Progenitor cell of endocrine pancreas (in vitro differentiated cells): ENCODE measurements at places on chromosomes 4 and X.
A peak's percentile ranks its signal among the peaks of the same experiment; 100 is the strongest.

DNA sequence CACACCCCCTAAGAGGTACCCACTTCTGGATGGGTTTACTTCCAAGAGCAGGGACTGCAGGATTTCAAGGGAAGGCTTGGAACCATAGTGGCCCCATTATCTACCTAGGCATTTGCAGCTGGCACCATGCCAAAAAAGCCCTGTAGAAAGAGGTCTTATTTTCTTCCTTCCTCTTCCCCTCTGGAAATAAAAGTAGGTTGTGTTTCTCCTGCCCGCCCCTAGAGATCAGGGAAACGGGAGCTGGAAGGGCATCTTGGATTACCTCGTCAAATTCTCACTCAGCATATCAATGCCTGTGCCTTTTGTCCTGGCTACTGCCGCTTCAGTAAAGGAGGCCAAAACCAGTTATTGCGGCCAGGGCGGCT, 1.6 kb downstream of the SCD5 start:
- DNase-seq = no peak

DNA sequence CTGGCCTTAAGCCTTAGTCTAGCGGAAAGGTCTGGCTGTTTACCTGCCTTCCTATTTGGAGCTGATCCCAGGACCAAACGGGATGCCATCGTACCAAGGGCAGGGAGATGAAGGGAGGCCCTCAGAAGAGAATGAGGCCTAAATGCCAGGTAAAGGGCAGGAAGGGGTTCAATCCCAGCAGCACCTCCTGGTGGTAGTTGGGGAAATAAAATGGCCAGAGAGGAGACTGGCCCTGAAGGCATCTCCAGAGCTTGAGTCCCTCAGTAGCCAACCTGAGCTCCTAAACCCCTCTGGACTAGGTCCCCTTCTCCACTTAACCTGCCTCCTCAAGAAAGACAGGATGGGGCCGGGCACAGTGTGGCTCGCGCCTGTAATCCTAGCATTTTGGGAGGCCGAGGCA, 53.7 kb downstream of the KDM5C start:
- no peak for DNase-seq

DNA sequence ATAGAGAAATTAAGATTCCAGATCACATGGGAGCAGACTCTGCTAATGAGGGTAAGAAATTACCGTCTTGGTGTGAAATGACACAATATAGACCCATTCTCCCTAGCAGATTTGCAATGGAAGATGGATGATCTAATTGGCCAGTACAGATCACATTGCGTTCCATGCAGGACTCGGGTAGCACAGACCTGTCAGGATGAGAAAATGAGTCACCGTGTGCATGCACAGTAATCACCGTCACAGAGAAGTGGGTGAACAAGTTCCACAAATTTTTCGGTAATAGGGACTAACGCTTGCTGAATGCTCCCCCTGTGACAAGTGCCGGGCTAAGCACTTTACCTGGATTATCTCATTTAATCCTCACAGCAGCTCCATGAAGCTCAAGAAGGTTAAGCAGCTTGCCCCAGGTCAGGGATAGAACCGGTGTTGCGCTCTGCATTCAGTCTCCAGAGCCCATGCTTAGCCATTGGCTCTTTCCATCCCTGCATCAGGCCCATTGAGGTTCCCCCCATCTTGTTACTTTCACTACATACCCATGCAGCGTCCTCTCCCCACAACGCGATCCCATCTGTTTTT, 375.6 kb downstream of the FBXW7 start:
- no peak for DNase-seq

DNA sequence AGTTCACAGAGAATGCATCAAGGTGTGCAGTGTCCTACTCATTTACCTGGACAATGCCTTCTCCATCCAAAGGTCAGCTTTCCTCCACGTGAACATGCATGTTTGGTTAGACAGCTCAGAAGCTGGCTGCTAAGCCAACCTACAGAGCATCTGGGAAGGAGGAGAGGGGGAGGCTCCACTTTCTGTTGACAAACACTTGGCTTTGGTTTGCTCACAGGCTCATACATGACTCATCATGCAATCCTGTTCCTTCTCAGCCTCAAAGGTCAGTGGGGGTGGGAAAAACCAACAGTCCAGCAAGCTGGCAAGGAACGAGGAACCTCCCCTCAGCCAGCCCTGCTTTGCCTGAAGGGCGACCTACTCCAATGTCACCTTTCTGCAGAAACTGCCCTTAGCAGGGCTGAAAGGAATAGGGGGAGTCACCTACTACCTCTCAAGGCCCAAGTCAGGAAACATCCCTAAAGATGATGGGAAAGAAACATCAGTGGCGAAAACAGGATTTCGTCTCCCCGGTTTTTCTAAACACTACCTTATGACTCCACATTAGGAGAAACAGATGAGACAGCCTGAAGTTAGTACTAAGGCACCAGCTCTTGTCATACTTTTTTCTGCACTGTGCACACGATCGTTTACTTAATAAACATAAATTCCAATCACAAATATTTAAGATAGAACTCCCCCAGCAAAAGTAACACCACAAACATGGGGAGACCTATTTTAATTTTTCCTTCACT, 37.9 kb downstream of the RELL1 start:
- peak; percentile 19 for DNase-seq

- no peak for DNase-seq
These were observed 28.8 kb downstream of the FGFR3 start for GRCh38 chr4:1821679-1822567.

DNA sequence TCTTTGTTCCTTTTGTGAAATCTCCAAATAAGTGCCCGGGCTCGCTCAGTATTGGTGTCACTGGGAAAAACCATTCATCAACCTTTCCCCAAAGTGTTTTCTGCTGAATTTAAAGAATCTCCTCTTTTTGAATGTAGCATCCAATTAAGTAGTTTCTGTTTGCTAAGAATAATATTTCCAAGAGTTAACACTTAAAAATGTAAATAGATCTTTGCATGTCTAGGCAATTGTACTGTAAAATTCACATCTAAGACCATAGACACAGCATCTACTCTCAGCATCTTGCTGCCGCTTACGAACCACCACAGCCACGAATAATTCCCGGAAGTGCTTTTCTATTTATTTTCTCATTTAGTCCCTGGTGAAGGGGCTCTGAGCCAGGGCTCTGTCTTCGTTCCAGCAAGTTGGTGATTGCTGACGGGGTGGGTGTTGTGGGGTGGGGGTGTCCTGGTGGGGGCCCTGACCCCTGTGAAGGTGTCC, 1.4 kb downstream of the NSG1 start:
- DNase-seq = no peak

DNA sequence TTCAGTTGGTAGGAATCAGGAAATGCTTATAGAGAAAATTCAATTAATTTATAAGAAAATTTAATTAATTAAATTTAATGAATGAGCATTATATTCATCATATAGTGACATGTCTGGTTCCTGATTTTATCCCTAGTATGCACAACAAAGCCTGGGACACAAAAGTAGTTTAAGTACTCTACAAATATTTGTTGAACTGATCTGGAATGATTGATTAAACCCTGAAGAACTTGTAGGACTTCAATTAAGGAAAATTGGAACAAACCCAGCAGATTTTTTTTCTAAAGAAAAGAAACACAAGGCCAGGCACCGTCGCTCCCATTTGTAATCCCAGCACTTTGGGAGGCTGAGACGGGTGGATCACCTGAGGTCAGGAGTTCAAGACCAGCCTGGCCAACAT, 4.5 kb upstream of the APELA start:
- DNase-seq = no peak

GRCh38 chrX:53682885-53683555, 3.5 kb downstream of the HUWE1 start:
- DNase-seq = no peak

- DNase-seq = no peak
These were observed 36.7 kb downstream of the UBQLN2 start for GRCh38 chrX:56600141-56600540.

GRCh38 chr4:88938138-88938537, 118.8 kb downstream of the FAM13A start:
- no peak for DNase-seq
